ENCODE measurements at places on chromosomes 12 and 14.

DNA sequence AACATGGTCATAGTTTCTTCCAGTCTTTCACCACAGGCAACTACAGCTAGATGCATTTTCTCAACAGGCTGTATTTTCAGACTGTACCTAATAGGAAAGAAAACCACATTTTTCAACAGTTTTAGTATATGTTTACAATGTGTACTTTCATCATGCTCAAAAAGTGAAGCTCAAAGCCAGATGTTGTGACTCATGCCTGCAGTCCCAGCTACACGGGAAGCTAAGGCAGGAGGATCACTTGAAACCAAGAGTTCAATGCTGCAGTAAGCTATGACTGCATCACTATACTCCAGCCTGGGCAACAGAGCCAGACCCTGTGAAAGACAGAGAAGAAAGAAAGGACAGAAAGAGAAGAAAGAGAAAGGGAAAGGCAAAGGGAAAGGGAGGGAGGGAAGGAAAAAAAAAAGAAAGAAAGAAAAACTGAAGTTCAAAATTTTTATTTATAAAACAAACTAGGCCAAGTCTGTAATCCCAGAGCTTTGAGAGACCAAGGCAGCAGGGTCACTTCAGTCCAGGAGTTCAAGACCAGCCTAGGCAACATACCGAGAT lies 25.5 kb downstream of the GXYLT1 start:
- no peak for DNase-seq

GRCh38 chr12:69821456-69822159 lies 3.4 kb upstream of the MYRFL start:
- DNase-seq = no peak

DNA sequence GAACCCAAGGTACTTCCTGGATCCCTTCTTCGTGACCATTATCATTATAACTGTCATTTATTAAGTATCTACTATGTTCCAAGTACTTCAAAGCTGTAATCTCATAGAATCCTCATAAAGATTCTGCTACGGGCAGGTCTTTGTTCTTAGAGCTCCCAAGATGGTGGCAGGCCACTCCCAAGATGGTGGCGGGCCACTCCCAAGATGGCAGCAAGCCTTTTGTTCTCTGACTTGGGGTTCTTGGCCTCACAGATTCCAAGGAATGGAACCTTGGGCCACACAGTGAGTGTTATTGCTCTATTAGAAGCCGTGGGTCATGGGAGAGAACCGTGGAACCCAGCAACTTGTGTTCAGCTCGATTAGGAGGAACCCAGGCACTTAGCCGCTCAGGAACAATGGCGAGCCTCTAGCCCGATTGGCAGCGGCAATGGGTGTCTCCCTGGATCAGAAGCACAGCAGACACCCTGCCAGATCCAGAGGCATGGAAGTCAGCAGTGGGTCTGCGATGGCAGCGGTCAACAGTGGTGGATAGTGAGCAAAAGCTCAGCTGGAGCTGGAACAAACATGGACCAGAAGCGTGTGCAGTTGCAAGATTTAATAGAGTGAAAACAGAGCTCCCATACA lies 193.7 kb upstream of the BTG1 start:
- DNase-seq = no peak

DNA sequence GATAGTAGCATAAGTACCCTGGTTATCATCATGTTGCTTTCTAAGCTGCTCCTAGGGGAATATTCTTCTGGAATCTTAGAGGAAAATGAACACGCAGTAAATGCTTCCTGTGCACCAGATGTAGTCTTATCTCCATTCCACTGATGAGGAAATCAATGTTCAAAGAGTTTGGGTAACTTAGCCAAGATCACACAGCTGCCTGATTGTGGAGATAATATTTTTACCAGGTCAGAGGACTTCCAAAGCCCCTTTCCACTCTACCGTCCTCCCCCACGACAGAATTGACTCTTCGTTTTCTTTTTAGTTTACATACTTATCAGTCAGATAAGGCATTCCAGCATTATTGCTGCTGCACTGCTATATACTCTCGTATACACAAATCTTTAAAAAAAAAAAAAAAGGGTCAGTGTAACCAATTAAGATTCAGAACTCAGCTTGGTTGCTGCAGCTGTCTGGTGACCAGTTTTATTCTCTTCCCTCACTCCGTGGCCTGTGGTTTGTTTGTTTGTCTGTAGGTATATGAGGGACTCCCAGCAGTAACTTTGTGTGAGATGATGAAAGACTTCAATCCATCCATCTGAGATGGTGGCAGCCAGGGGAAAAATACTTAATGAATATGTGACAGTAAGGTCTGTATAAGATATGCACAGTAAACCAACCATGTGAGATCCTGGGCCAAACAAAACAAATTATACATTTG lies 110.5 kb downstream of the TGFB3 start:
- no peak for DNase-seq

DNA sequence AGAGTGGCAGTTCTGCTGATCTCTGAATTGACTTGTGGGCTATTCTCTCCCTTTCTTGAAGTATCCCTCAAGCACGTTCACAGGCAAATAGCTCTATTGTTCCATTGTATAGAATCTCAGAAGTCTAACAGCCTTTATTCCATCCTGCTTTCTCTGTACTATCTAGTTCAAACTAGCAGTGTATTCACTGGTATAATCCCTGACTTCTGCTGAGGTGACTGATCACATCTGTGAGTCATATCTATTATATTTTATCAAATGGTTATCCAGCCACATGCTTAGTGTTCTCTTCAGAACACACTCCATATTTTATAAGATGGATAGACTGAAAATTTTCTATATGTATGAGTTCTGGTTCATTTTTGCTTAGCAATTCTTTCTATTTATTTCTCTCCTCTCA lies 866.1 kb downstream of the C12orf50 start:
- no peak for DNase-seq

- DNase-seq = no peak
Observed at GRCh38 chr14:88599326-88599725, 36.5 kb downstream of the ZC3H14 start.

DNA sequence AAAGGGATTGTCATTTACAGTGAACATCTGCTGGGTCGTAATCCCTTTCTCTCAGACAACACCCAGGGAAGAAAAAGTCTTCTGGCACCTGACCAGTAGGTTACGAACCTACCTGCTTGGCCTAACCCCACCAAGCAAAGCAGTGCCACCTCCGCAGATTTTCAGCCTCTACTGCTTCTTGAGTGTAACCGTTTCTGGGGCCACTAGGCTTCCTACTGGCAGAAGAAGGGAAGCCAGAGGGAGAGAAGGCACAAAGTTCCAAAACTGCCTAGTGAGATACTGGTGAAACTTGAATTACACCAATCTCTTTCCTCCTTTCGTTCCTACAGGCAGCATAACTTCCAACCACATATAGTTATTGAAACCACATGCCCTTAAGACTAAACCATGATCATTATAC lies 383.6 kb downstream of the BCAT1 start:
- no peak for DNase-seq

DNA sequence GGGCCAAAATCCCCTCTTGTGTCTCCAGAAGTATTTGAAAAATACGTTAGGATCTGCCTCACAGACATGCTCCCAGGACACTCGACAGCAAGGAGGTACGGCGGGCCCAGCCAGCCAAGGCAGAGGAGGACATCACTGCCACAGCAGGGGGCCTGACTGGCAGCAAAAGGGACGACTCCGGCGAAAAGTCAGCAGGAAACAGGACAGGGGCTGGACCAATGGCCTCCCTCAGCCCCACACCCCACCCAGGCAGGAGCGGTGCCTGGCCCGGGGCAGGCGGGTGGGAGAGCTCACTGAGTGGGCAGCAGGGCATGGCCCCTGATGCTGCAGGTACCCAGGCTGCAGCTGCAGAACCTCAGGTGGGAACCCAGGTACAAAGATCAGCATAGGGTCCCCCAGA lies 17.8 kb downstream of the BRF1 start:
- no peak for DNase-seq

DNA sequence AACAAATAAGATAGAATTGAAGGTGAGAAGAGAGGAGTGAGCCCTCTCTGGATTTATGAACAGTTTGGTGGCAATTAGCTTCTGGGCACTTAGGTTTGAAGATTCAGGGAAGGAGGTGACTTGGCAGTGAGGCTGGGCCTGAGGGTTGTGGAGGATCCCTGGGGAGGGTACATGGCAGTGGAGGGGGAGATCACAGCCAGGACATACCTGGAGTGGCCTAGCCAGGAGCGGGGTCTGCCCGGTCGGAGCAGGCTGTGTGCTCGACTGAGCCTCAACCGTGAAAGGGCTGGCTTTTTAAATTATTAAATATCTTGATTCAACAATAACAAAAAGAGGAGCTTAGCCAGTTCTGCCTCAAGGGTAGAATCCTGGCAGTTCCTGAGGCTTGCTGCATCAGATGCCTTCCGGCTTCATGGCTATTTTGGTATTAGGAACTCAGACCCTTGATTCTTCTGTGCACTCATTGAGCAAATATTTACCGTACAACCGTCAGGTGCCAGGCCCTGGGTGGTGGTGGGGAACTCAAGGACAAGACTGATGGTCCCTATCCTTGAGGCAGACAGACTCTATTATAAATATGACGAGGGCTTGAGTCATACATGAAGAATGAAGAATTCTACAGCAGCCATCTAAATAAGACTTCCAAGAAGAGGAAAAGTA lies 73.4 kb downstream of the SPTB start:
- no peak for DNase-seq

DNA sequence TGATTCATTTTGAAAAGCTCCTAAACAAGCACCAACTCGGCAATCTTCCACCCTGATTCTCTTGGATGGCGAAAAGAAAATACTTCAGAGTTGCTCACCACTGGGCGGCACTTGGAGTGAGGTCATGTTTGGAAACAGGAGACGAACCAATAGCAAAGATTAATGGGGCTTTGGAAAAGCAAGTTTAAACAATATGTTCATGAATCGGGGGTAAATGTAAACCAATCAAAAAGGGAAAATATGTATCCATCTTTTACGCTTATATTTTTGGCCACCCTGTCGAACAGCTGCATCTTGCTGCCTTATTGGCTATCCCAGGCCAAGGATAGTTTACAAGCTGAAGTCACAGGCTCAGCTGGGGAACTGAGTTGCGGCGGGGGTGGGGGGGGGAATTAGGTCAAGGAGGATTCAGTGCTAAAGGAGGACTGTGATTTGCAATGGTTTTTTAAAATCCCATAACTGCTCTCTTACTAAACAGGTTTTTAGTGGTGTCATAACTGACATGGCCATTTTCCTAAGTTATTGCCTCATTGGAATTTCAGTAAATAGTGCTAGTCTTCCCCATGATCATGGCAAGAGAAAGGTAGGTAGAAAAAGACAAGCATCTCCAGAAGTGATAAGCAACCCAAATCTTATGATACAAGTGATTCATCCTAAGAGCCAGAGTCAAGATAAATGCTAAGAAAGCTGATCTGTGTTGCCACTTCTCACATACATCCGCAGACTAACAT lies 210.6 kb downstream of the PHLDA1 start:
- DNase-seq = no peak

GRCh38 chr12:74889563-74890236 lies 319.9 kb downstream of the KCNC2 start:
- no peak for DNase-seq

DNA sequence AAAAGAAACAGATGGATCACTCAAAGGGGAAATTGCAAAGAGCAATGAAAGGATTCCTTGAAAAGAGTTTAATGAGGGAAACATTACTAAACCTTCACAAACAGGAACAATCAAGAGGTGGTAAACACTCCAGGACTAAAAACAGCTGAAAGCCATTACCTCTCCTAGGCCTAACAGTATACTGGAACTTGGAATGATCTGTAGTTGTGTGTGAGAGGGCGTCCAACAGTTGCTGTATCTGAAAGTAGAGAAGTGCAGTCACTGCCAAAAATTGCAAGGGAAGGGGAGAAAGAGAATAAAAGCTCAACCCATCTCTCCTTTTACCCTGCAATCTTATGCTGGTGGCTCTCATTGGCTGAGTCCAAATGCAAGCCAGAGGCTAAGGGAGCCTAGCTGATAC lies 17.0 kb upstream of the MIS18BP1 start:
- no peak for DNase-seq

GRCh38 chr12:4267704-4268328 lies 5.7 kb upstream of the CCND2 start:
- no peak for DNase-seq

DNA sequence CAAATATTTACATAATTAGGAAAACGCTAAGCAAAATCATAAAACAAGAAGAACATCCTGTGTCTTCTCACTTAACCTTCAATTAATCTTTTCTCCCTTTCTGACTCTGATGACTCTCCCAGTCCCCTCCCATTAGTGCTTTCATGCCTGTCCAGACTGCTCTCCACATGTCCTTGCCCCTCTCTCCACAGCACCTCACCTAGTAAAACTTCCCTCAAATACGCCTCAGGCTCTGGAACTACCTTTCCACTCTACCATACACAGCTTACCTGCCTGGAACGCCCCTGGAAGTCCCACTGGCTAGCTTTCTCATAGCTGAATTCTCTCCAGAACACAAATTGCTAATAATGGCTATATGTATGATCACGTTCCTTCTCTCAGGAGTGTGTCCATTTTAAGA lies 44.7 kb downstream of the SLC5A8 start:
- no peak for DNase-seq

GRCh38 chr12:59820594-59821011 lies 224.8 kb downstream of the SLC16A7 start:
- no peak for DNase-seq

DNA sequence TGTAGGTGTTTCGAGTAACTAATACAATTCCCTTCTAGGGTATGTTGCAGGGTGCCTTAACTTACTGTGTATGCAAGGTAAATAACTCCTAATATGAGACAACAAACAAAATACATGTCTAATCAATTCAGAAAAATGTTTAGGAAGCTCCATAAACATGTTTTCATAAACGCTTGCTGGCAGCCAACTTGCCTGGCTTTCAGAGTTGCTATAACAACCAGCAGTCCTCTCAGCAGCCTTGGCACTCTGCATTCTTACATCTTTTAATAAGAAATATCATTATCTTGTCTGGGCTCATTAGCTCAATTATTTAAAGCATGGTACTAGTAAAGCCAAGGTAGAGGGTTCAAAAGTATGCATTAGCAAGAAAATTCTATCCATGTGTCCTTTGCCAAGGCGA lies 477.4 kb downstream of the APAF1 start:
- DNase-seq = no peak

DNA sequence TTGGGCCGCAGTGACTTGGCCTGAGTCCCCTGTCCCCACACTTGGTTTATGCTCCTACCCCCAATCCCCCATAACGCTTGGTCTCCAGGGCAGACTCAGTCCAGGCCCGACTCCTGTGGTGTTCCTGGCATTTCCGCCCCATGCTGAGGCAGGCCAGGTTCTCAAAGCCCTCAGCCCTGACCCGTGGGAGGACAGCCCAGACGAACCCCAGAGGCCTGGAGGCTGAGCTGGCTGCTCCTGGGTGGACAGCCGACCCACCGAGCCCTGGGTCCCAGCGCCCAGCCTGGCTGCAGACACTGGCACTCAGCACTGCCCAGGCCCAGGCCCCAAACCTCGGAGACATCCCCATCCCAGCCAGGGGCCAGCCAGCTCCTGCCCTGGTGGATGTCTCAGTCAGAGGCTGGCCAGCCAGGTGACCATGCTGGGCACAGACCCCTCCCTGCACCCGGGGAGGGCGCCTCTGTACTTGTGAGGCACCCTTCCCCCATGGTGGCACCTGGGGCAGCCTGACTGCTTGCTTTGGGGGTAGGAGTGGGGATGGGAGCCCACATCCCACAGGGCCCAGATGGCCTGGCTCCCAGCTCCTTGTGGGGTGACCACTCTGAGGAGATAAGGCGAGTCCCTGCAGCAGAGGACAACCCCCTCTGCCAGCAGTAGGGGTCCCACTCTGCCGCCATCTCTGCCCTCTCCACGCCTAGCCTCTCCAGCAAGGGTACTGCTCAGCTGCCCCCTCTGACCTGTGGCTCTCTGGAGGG lies 1.4 kb downstream of the PLD4 start:
- no peak for DNase-seq

Measured in neuronal stem cell (in vitro differentiated cells).